ENCODE measurements at places on chromosomes 6 and 20.

DNA sequence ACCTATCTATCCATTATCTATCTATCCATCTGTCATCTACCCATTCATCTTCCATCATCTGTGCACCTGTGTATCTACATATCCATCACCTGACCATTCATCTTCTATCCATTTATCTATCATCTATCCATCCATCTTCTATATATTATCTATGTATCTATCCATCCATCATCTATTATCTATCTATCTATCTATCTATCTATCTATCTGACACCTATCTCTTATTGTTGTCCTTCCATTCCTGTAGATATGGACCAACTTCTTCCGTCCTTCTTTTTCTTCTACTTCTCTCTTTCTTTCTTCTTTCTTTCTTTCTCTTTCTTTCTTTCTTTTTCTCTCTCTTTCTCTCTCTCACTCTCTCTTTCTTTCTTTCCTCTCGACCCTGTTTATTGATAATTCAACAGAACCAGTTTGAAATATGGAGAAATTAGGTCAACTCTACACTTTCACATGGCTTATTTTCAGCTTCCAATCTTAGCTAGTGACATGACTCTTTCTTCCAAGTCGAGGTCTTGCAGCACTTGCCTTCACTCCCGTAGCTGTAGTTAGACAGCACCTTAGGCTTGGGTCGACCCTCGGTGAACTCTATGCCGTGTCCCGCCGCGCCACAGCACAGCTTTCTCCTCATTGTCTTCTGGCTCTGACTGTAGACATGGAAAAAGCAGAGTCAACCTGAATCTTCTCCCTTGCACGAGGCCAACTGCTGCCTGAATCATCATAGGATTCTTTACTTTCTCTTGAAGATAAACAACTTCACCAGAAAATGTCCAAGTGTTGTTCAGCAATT, 110.4 kb upstream of the EXOC2 start:
- DNase-seq, result no peak

DNA sequence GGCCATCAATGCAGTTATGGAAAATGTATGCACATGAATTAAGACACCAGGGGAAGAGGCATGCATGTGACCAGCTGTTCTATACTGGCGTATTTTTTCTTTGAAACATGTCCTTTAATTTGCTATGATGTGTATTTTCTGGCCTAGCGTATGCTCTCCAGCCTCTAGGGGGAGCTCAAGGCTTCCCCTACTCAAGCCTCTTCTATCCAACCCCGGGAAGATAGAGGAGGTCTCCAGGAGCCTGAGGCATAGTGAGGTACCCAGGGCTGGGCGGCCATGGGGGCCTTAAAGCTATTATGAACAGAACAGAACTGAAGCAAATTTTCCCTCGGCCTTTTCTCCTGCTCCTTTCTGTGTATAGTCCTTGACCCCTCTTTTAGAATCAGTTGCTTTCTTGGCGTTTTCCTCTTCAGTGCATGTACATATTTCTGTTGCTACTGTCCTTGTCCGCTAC, 528.9 kb downstream of the MAFB start:
- DNase-seq, result no peak

DNA sequence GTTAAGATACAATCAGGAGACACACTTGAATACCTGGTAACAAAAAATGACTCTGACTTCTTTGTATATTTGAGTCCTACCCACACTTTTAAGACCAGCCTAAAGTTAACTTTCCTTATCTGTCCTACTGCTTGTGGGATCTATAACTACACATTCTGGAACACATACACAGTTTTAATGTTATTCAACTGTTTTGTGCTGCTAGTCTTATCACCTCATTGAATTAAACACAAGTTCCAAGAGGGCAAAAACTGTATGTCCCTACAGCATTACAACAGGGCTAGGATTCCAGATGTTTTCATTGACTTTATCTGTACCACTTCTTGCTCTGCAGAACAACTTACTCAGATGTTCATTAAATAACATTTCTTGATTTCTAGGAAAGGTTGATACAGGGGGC, 2.8 kb downstream of the HMGN3 start:
- DNase-seq, result no peak

- no peak for DNase-seq
Measured at GRCh38 chr6:135128268-135128914, 52.7 kb upstream of the MYB start.

DNA sequence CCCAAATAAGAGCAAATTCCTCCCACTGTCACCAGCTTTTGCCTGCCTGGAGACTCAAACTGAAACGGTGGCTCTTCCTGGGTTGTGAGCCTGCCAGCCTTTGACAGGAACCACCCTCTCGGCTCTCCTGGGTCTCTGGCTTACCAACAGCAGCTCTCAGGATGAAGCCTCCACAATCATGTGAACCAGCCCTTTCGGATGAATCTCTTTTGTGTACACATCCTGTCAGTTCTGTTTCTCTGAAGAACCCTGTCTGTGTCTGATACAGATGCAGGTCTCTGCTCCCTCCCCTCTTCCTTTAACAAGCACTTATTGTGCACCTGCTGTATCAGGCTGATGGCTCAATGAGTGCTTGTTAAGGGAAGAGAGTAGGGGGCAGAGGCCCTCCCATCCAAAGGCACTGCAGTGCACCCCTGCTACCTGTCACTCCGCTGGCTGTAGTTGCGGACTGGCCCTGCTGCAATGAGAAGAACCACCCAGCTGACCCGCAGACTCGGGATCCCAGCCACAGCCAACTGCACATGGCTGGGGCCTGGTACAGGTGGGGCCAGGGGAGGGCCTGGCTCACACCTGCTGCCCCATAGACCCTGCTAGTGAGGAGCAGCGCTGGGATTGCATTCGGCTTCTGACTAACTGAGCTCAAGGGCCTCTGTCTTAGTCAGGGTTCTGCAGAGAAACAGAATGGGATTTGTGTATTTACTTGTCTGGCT, 120.1 kb upstream of the PMEPA1 start:
- DNase-seq, result no peak

DNA sequence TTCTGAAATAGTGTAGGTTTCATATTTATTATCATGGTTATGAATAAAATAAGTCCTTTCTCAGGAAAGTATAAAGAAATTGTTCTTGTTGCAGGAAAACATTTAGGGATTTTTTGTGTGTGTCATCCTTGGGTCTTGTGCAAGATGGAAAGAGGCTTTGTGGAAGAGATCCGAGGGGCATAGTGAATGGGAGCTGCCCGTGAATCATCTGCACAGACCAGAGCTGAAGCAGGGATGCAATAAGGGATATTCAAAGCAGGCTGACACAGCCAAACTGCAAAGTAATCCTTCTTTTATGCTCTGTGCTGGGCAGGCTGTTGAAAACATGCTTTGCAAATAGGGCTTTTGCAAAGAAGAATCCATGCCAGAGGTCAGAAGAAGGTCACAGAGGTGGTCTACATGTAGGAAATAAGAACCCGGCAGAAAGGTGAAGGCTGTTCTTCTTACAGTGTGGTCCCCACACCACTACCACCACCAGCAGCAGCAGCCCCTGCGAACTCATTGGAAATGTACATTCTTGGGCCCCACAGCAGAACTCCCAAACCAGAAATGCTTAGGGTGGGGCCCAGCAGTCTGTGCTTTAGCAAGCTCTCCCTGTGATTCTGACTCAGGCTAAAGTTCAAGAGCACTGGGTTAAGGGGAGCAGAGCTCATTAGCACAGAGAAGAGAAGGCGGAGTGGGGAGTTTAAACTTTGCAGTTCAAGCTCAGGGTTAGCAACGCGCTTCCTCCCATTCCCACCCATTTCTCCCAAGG, 237.6 kb downstream of the QKI start:
- DNase-seq, result no peak

- DNase-seq, result no peak
Measured at GRCh38 chr6:27700337-27700736, 211.9 kb downstream of the OR2B2 start.

DNA sequence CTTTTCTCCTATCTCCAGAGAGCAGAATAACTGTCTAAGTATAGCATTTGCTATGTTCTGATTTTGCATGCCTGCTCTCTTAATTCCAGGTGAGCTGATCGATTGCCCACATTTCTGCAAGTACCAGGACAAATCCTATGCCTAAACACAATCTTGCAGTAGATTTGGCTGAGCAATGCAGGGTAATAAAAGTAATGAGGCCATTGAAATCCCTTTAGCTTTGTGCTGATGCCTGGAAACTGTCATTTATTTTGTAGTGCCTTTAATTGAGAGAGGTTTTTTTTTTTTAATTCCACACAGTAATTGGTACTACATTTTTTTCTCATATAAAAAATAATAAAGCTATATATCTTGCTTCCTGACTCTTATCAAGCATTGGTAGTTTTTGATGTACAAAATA, 252.3 kb downstream of the NKAIN2 start:
- DNase-seq, result no peak

DNA sequence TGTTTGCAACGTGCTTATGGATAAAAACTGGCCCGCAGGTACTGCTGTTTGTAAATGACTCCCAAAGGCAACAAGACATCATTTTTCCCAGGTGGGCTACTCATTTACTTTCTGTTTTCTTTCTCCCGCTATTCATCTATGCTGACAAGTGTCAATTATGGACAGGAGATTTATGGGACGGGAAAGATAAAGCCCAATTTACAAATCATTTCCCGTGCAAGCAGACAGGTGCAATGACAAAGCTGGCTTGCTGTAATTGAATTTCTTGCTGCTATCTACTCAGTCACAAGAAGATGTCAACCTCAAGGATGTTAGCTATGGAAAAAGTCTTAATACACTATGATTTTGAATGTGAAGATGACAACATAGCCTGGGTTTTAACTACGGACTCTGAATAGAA, 125.5 kb downstream of the EPHA7 start:
- no peak for DNase-seq

GRCh38 chr6:130107710-130108109, 89.3 kb downstream of the L3MBTL3 start:
- no peak for DNase-seq

DNA sequence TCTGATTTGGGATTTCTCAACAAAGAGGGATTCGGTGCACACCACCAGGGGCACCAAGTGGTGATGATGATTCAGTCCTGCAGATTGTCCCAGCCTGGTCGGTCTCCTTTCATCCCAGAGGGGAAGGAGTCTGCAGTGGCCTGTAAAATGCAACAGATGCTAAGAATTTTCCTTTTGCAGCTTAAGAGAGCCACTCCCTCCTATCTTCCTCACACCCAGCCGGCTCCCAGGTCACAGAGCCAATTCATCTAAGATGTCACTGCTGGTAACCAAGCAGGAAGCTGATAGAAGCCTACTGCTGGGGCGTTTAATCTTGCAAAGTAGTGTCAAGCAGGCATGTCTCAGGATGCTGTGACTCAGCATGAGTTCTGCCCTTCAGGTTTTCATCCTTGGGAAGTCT, 203.8 kb upstream of the LRFN2 start:
- no peak for DNase-seq

GRCh38 chr6:30744054-30744805, at the start of gene IER3:
Gene IER3, minus strand, starts transcription at chr6:30744547. Its CDS starts 29 bp downstream, at chr6:30744518.
- no peak for DNase-seq

DNA sequence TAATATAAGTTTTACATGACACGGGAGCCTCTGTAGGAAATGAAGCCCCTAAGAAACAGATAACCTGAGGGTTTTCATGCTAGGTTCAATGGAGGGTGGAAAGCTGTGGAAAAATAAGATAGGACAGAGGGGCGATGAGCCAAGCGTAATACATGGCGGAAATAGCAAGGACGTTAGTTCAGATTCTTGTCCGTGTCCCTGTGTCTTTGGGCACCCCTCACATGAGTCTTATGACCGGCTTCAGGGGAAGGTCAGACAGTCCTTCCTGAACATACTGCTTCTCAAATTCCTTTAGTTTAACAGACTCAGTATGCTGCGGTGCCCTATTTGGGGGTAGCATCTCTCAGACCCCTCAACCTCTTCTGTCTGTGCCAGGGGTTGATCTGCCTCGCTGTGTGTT, 20.8 kb downstream of the EFCAB8 start:
- DNase-seq, result no peak

- no peak for DNase-seq
Measured at GRCh38 chr6:11194356-11195218, 37.9 kb downstream of the NEDD9 start.

All from esophagus squamous epithelium (tissue), 5 donors.